ENCODE measurements at places on chromosomes 6 and 20.

DNA sequence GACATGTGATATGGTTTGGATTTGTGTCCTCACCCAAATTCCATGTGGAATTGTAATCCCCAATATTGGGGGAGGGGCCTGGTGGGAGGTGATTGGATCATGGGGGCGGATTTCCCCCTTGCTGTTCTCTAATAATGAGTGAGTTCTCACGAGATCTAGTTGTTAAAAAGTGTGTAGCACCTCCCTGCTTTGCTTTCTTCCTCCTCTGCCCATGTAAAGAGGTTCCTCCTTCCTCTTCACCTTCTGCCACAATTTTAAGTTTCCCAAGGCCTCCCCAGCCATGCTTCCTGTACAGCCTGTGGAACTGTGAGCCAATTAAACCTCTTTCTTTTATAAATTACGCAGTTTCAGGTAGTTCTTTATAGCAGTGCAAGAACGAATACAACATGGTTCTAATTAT is 2.1 kb upstream of the ZNF451 start:
- DNase-seq = no peak

DNA sequence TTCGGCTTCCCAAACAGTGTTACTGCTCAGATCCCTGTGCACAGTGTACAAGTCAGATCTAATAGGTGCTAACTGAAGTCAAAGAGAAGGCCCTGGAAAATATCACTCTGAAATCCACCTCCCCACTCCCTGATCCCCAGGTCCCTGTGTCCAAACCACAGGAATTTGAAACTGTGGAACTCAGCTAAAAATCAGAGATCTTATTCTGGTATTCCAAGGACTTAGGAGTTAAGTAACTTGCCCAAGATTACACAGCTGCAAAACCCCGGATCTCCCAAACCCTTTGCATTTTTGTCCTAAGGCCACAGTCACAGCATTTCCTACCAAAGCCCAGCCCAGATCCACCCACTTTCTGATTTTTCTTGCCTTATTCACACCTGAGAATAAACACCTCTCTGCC is 32.3 kb upstream of the SLC23A2 start:
- DNase-seq = no peak

DNA sequence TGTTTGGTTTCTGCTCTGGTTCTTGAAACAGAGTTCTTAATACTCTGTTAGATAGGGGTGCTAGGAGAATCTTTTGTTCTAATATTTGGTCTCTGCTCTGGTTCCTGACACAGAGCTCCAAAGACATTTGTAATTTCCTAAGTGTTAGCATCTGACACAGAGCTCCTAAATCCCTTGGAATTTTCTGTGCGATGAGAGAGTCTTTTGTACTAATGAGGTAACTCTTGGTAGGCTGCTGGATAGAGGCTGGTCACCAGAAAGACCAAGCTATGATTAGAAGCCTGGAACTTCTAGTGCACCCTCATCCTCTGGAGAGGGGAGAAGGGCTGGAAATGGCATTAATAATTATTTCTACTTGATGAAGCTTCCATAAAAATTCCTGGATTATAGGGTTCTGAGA is 7.7 kb upstream of the CD109 start:
- no peak for DNase-seq

DNA sequence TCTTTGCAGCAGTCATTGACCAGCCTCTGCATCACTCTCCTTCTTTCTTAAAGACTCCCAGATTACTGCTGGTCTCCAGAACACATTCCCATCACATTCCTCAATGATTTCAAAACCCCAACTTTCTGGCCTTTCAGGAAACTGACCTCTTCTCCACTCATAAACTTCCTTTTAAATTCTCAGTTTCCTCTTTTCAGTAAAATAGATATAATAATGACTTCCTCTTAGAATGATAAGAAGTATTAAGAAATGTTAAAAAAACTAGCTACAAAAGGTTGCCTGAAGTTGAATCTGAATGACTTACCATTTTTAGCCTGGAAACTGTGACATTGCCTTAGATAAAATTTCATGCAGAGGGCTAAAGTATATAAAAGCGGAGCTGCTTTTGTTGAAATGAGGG is 239.3 kb downstream of the OGFRL1 start:
- DNase-seq = no peak

DNA sequence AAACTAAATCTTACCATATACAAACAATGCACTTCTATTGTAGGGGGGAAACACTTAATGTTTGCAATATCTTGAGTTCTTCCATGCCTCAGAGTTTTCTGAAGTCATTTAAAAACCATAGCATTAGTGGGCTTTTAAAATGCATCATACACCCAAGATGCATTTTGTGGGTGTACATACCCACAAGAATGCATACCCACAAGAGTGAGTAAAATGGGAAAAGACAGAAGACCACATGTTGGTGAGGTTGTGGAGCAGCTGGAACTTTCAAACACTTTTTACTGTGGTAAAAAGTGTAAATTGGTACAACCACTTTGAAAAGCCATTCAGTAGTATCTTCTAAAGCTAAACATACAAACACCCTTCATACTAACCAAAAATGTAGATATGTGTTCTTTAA is 57.5 kb downstream of the CYB5R4 start:
- no peak for DNase-seq

GRCh38 chr6:125182237-125183008 is 28.9 kb downstream of the TPD52L1 start:
- DNase-seq = peak; percentile 71

All from NCI-H69 (cell line).